Muscle of leg (tissue), 16 donors: ENCODE measurements at places on chromosomes 5 and 9. TPM values are rescaled to one million over a fixed set of nuclear protein-coding genes. Genes with fewer than 3 reads are reported as not detected.

GRCh38 chr5:108660291-108660690 is 87.4 kb upstream of the FER start:
- DNase-seq, result no peak
- H3K4me1 ChIP-seq, result peaks cover 3% of the 10 kb centered on the region
- H3K36me3 ChIP-seq, result no peaks in the 10 kb centered on the region
- H3K27ac ChIP-seq, result no peak overlapping the region

DNA sequence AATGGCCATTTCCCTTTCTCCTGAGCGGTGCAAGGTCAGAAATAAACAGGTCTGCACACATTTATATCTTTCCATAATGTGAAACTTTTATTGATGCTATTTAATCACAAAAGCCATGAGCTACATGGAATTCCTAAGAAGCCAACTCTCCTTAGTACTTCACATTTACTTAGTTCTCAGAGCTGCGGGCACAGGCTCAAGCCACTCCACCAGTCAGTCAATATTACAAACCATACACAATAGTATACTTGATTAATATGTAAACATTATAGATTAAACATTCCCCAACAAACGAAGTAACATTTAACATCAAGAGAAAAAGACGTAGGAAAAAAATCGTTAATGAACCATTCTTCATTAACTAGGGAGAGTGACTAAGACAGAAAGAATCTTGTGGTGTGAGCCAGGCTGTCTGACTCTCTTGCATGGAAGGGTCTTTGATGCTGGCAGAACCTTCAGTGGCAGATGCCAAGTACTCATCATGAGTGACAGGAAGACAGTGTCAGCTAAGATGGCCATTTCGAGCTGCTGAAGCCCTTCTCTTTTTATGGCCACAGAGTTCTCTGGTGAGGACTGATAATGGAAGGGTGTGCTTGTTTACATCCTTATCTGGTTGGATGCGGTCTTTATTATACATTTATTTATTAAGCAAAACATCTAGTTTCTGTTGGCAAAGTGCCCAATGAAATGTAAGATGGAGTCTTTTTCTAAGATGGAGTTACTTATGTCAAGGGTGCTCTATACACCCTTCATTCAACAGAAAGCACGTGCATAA is 115.5 kb upstream of the TUT7 start:
- no peak overlapping the region for H3K4me3 ChIP-seq
- H3K27me3 ChIP-seq, result no peaks in the 10 kb centered on the region
- DNase-seq, result no peak
- H3K27ac ChIP-seq, result no peak overlapping the region
- no peaks in the 10 kb centered on the region for H3K36me3 ChIP-seq

Gene CYSRT1
- 0.18 TPM for total RNA-seq

GRCh38 chr9:125457357-125457756 is 195.7 kb downstream of the GAPVD1 start:
- no peaks in the 10 kb centered on the region for H3K27me3 ChIP-seq
- H3K27ac ChIP-seq, result no peak overlapping the region
- no peak for DNase-seq
- no peaks in the 10 kb centered on the region for H3K4me1 ChIP-seq
- peaks cover 19% of the 10 kb centered on the region for H3K36me3 ChIP-seq

DNA sequence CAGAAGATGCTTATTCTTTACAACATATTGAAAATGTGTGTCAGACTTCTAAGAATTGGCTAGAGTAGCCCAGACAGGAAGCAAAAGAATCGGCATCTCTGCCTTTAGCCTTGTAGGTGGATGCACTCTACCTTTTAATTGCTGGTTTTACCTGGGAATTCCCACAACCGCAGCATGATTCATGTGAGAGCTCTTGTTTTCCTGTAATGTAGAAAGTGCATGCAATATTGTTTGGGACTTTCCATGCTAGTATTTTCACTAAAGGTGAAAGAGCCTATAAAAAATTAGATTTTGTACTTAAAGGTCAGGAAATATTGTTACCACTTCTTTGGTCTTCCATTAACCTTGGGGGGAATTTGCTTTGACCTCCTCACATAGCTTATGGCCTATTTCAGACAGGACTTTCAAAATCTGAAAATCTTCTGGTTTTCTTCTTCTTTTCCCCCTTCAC is 89.8 kb downstream of the NTRK2 start:
- no peaks in the 10 kb centered on the region for H3K36me3 ChIP-seq
- no peak overlapping the region for H3K27ac ChIP-seq
- peak; percentile 24 for DNase-seq
- no peaks in the 10 kb centered on the region for H3K27me3 ChIP-seq
- H3K4me3 ChIP-seq, result no peak overlapping the region

DNA sequence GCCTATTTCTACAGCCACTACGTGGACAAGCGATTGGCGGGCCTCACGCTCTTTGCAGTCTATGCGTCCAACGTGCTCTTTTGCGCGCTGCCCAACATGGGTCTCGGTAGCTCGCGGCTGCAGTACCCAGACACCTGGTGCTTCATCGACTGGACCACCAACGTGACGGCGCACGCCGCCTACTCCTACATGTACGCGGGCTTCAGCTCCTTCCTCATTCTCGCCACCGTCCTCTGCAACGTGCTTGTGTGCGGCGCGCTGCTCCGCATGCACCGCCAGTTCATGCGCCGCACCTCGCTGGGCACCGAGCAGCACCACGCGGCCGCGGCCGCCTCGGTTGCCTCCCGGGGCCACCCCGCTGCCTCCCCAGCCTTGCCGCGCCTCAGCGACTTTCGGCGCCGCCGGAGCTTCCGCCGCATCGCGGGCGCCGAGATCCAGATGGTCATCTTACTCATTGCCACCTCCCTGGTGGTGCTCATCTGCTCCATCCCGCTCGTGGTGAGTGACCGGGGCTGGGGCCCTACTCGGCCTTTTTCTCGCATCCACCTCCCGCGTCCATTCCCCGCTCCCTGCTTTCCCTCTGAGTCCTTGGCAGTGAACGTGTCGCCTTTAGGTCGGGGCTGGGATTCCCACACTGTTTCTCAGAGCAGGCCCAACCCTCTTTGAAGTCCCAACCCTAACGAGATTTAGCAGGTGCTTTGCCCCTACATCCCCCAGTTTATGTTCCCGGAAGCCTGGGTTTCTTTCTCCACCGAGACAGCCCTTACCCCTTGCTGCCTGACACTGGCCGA is 1.8 kb downstream of the PTGER4 start:
- DNase-seq, result peak; percentile 53
- H3K27me3 ChIP-seq, result peaks cover 24% of the 10 kb centered on the region
- H3K4me1 ChIP-seq, result peaks cover 32% of the 10 kb centered on the region
- peak overlapping the region; percentile 69 for H3K27ac ChIP-seq

Gene SLC25A48
- total RNA-seq, result 0.18 TPM

- H3K4me3 ChIP-seq, result no peak overlapping the region
- peak; percentile 88 for DNase-seq
These were observed 23.2 kb downstream of the LPCAT1 start for GRCh38 chr5:1500411-1501091.

DNA sequence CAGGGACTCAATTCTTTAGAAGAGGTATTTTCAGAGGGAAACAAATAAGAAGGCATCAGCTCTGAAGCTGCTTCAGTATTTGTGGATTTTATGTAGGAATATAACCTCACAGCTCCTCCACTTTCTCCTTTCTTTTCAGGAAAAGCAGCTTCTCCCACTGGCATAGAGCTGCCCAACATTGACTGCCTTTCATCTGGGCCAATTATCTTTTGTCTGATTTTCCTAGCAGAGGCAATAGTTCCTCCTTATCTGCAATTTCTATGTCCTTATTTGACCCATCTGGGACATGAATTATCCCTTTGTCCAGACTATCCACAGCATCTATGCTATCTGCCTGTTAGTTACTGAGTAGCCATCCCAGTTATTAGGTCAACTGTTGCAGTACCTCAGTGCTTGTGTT is 1671.2 kb upstream of the ACO1 start:
- DNase-seq, result no peak
- H3K4me3 ChIP-seq, result no peak overlapping the region
- no peaks in the 10 kb centered on the region for H3K36me3 ChIP-seq
- H3K27me3 ChIP-seq, result no peaks in the 10 kb centered on the region
- H3K4me1 ChIP-seq, result no peaks in the 10 kb centered on the region

DNA sequence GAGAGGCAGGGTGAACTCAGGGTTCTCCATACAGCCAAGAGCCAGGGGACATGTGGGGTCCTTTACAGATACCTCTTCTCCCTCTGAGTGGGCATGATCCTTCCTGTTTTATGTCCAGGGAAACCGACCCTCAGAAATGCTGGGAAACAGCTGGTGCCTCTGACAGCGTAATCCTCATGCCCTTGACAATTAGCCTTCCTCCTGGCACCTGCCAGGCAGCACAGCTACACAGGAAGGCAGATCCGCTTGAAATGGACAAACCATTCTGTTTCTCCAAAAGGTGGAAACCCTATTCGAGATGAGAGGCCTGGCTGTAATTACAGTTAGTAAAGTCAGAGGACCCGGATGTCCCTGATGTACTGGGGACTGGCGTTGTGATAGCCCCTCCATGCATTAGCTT is 7.2 kb downstream of the ERGIC1 start:
- H3K27me3 ChIP-seq, result no peaks in the 10 kb centered on the region
- peak overlapping the region; percentile 0 for H3K27ac ChIP-seq
- peaks cover 8% of the 10 kb centered on the region for H3K36me3 ChIP-seq

- H3K4me1 ChIP-seq, result peaks cover 49% of the 10 kb centered on the region
- no peak overlapping the region for H3K27ac ChIP-seq
- no peaks in the 10 kb centered on the region for H3K36me3 ChIP-seq
These were observed 8.4 kb upstream of the RXRA start for GRCh38 chr9:134317790-134318414.

DNA sequence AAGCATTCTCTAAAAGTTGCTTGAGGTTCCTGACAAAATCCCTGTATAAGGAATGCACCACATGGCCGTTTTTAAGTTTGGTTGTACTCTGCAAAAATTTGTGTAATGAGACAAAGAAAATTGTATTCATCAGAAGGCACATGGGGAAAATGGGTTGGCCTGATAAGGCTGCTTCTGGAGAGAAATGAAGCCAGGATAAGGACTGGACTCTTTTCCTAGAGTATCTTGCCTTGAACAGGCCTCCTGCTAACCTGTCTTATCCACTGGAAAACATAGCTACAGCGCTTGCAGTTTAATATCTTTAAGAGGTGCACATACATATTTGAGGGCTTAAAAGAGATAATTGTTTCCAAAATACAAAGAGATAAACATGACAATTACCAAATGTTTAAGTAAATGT is 41.4 kb upstream of the IFNK start:
- H3K27ac ChIP-seq, result no peak overlapping the region
- H3K27me3 ChIP-seq, result no peaks in the 10 kb centered on the region
- H3K4me3 ChIP-seq, result no peak overlapping the region

- H3K36me3 ChIP-seq, result peaks cover 20% of the 10 kb centered on the region
- H3K27me3 ChIP-seq, result no peaks in the 10 kb centered on the region
- H3K27ac ChIP-seq, result no peak overlapping the region
- no peak overlapping the region for H3K4me3 ChIP-seq
- no peaks in the 10 kb centered on the region for H3K4me1 ChIP-seq
- no peak for DNase-seq
These were observed 47.2 kb downstream of the HMGCR start for GRCh38 chr5:75384218-75384617.

GRCh38 chr5:15474143-15474719 is 25.7 kb upstream of the FBXL7 start:
- DNase-seq, result peak; percentile 32
- H3K36me3 ChIP-seq, result no peaks in the 10 kb centered on the region
- H3K4me1 ChIP-seq, result no peaks in the 10 kb centered on the region
- no peaks in the 10 kb centered on the region for H3K27me3 ChIP-seq

- no peak overlapping the region for H3K27ac ChIP-seq
- DNase-seq, result no peak
- no peaks in the 10 kb centered on the region for H3K36me3 ChIP-seq
- peaks cover 20% of the 10 kb centered on the region for H3K4me1 ChIP-seq
- no peaks in the 10 kb centered on the region for H3K27me3 ChIP-seq
These were observed 85.4 kb downstream of the KCNN2 start for GRCh38 chr5:114447084-114447773.

Gene LRRC19
- not detected for total RNA-seq

DNA sequence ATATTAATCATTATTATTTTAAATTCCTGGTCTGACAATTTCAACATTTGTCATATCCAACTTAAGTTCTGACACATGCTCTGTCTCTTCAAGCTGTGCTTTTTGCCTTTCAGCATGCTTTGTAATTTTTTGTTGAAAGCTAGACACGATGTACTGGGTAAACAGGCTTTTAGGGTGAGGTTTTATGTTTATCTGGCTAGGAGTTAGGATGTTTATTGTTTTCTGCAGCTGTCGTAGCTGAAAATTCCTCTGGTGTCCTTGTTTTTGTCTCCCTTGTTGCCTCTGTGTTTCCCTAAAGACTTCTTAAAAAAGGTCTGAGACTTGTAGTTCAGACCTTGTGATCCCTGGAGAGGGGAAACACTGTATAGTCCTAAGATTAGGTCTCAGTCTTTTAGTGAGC is 20.6 kb downstream of the TUT7 start:
- H3K27ac ChIP-seq, result no peak overlapping the region
- H3K27me3 ChIP-seq, result no peaks in the 10 kb centered on the region
- H3K36me3 ChIP-seq, result peaks cover 32% of the 10 kb centered on the region
- H3K4me3 ChIP-seq, result no peak overlapping the region
- DNase-seq, result no peak
- H3K4me1 ChIP-seq, result no peaks in the 10 kb centered on the region

Gene ECM2
- 16.0 TPM for total RNA-seq

- no peak overlapping the region for H3K4me3 ChIP-seq
- no peak overlapping the region for H3K27ac ChIP-seq
- H3K36me3 ChIP-seq, result peaks cover 6% of the 10 kb centered on the region
- no peak for DNase-seq
- no peaks in the 10 kb centered on the region for H3K4me1 ChIP-seq
These were observed 9.8 kb upstream of the RAPGEF6 start for GRCh38 chr5:131644822-131645221.

Gene CFAP90
- total RNA-seq, result 0.22 TPM

- no peaks in the 10 kb centered on the region for H3K4me1 ChIP-seq
- no peak for DNase-seq
- H3K27ac ChIP-seq, result no peak overlapping the region
- H3K27me3 ChIP-seq, result no peaks in the 10 kb centered on the region
- H3K4me3 ChIP-seq, result no peak overlapping the region
- H3K36me3 ChIP-seq, result no peaks in the 10 kb centered on the region
These were observed 171.9 kb downstream of the COMMD10 start for GRCh38 chr5:116256717-116257116.

DNA sequence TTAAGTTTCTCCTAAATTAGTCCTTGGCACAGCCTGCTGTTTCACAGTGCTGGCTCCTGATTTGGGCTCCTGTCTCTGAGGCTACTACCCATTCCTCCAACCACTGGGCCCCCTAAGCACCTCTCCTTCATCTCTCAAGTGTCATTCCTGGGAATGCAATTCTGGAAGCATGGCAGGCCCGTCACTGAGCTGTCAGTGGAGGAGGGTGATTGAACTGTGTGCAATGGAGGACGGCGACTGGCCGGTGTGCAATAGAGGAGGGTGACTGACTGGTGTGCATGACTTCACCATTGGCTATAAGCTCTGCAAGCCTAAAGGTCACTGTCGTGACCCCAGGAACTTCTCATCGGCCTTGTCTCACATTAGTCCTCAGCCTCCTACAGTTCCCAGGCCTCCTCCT is 12.4 kb upstream of the IL17B start:
- H3K36me3 ChIP-seq, result no peaks in the 10 kb centered on the region
- no peak for DNase-seq
- H3K4me1 ChIP-seq, result peaks cover 30% of the 10 kb centered on the region
- no peak overlapping the region for H3K4me3 ChIP-seq

- no peaks in the 10 kb centered on the region for H3K27me3 ChIP-seq
- H3K4me3 ChIP-seq, result no peak overlapping the region
- H3K27ac ChIP-seq, result no peak overlapping the region
- DNase-seq, result no peak
- H3K36me3 ChIP-seq, result peaks cover 19% of the 10 kb centered on the region
- peaks cover 9% of the 10 kb centered on the region for H3K4me1 ChIP-seq
These were observed 34.3 kb downstream of the MTMR12 start for GRCh38 chr5:32278406-32278805.

- no peaks in the 10 kb centered on the region for H3K27me3 ChIP-seq
- H3K4me3 ChIP-seq, result no peak overlapping the region
- H3K4me1 ChIP-seq, result peaks cover 55% of the 10 kb centered on the region
- DNase-seq, result no peak
- H3K27ac ChIP-seq, result no peak overlapping the region
These were observed 13.2 kb downstream of the DIPK1B start for GRCh38 chr9:136725612-136726011.
